Cardiac fibroblast (primary cell): ENCODE measurements at places on chromosomes 7 and 10.

DNA sequence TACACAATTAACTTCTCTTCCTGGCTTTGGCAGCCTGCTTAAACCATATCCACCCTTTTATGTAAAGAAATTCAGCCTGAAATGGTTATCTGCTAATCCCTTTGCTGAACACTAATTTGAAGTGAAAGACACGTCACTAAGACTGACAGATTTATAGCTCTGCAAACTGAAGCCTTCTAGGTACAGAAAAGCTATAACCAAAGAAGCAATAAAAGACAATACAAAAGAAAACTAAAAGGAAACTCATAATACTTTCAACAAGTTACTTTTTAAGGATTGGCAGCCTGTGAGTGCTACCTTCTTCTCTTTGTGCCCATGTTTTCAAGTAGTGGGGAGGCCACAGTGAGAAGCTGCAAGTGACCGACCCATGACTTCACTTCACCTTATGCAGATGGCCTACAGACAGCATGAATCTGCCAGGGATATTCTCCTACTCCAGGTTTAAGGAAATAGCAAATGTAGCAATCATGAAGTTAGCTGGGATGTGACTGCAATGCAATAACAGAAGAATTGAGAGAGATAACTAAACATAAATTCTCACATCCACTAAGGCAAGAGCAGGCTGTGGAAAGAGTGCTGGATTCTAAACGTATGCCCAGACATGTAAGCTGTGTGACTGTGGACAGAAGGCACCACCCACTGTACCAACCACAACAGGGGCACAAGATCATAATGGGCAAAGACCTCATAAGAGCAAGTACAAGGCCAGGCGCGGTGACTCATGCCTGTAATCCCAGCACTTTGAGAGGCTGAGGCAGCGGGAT lies 10.7 kb upstream of the SPOCK2 start:
- peak; percentile 10 for DNase-seq

GRCh38 chr7:50216626-50217025 lies 87.9 kb upstream of the IKZF1 start:
- DNase-seq: no peak

- DNase-seq: no peak
Measured at GRCh38 chr7:117470777-117471176, 9.0 kb upstream of the CFTR start.

DNA sequence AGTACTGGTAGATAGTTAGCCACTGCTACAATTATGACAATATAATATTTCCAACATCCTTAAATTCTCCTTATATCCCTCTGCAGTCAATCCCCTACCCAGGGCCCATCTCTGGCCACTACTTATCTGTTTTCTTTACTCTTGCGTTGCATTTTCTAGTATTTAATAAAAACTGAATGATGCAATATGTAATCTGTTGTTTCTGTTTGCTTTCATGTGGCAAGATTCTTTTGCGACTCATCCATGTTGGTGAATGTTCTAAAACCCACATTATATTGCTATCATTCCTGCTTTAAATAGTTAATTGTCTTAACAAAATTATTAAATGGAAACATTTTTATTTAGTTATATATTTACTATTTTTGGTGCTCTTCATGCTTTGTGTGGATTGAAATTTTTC lies 338.5 kb downstream of the MDFIC start:
- peak; percentile 10 for DNase-seq

DNA sequence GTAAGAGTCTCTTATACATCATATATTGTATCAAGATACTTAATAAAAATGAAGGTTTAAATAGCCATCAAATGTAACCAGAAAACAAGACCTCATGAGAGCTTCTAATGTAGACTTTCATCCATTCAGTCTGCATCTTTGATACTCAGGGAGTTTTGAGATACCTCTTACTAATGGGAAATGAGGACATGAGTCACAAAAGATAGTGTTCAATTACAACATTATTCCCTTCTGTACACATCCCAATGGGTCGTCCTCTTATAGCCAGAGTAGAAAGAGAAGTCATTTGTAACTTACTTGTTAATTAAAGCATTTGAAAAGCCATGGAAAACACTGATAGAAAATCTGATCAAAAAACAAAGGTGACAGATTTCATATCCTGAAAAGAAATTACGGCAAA lies 19.4 kb downstream of the SHTN1 start:
- no peak for DNase-seq

- no peak for DNase-seq
Measured at GRCh38 chr10:107477266-107477665, 312.8 kb upstream of the SORCS1 start.

GRCh38 chr10:23892296-23892695 lies 316.6 kb upstream of the KIAA1217 start:
- DNase-seq: no peak

DNA sequence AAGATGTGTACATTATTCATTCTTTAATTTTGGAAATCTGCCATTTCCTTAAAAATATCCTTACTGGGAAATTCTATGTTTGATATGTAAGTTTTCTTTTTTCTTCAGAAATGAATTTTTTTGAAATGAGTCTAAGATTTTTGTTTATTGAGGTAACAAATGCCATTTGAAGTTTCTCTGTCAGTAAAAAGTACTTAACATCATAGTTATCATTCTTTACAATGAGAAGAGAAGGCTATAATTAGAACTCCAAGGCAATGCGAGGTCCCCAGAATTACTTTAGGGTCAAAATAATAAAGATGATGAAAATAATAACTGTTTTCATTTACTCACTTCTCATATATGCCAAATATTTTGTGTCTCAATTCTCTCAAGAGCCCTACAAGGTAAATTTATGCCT lies 37.0 kb upstream of the RHOBTB1 start:
- DNase-seq: no peak

DNA sequence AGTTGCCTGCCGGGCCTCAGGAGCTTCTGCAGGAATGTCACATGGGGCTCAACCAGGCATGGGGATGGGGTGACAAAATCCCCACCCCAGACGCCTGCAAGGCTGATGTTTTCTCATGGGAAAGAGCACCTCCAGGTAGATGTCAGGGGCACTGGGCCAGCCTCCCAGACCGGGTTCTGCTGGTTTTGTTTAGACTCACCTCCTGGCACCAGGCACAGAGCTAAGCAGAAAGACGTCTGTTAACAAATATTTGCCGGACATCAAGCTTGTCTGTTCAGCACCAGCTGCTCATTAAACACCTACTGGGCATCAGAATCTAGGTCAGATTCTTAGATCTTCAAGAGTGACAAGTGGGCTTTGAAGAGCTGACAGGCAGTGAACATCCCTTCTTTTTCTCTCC lies 34.9 kb upstream of the TCERG1L start:
- no peak for DNase-seq

GRCh38 chr10:104077247-104077646 lies 8.4 kb downstream of the COL17A1 start:
- no peak for DNase-seq

- no peak for DNase-seq
Measured at GRCh38 chr10:94677691-94678090, 5.8 kb upstream of the CYP2C18 start.
